ENCODE measurements at places on chromosomes 1 and 21. TPM values are rescaled to one million over a fixed set of nuclear protein-coding genes. Genes with fewer than 3 reads are reported as not detected.

NAV1 gene
- 2.7 TPM for total RNA-seq

PDZK1IP1 gene
- total RNA-seq = not detected

UMODL1 gene
- 0.21 TPM for total RNA-seq

CD34 gene
- not detected for total RNA-seq

CASQ2 gene
- total RNA-seq = not detected

CITED4 gene
- total RNA-seq = 6.8 TPM

TMEM52 gene
- total RNA-seq = not detected

SLC45A3 gene
- total RNA-seq = 0.08 TPM

C1orf116 gene
- total RNA-seq = not detected

ATP8B2 gene
- 135 TPM for total RNA-seq

PDC gene
- total RNA-seq = not detected

WDR64 gene
- total RNA-seq = 0.21 TPM

PCP4 gene
- not detected for total RNA-seq

S100B gene
- total RNA-seq = 0.25 TPM

EFNA3 gene
- 2.7 TPM for total RNA-seq

CRB1 gene
- 0.06 TPM for total RNA-seq

CYP4B1 gene
- total RNA-seq = not detected

C1QB gene
- not detected for total RNA-seq

CASZ1 gene
- 7.6 TPM for total RNA-seq

SAMD11 gene
- not detected for total RNA-seq

IKBKE gene
- 85.1 TPM for total RNA-seq

SMPDL3B gene
- total RNA-seq = 0.20 TPM

PLEKHN1 gene
- total RNA-seq = 3.2 TPM

All from activated CD4-positive, alpha-beta T cell treated with anti-CD3 and anti-CD28 coated beads, Interleukin-2, amount 10 ng/mL, durations not matched to agents 7 days and 5 days (primary cell).